GOT3 (cell line): ENCODE measurements at places on chromosomes 7 and 10.

DNA sequence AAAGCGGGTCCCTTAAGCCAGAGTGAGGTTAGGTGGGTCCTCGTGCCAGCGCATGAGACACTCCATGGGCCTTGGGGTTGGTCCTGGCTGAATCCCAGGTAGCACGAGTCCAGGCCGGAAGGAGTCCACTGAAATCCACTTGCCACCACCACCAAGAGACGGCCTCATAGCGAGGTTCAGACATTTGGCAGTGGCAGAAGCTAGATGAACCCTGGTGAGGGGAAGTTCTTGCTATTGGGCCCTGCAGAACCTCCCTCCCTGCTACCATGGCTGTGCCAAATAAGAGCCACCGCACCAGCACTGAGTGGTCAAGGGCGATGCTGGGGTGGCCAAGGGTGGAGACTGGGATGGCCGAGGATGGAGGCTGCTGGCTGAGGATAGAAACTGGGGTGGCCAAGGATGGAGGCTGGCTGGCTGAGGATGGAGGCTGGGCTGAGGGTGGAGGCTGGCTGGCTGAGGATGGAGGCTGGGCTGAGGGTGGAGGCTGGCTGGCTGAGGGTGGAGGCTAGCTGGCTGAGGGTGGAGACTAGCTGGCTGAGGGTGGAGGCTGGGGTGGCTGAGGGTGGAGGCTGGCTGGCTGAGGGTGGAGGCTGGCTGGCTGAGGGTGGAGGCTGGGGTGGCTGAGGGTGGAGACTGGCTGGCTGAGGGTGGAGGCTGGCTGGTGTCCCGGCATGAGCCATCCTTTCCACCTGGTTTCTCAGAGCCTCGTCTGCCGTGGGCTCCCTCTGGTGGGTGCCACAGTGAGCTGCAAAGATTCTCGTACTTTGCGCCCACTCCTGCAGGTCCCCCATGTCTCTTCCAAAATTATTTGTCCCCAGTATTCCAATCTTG lies 88.2 kb downstream of the ELFN1 start:
- no peak for DNase-seq

DNA sequence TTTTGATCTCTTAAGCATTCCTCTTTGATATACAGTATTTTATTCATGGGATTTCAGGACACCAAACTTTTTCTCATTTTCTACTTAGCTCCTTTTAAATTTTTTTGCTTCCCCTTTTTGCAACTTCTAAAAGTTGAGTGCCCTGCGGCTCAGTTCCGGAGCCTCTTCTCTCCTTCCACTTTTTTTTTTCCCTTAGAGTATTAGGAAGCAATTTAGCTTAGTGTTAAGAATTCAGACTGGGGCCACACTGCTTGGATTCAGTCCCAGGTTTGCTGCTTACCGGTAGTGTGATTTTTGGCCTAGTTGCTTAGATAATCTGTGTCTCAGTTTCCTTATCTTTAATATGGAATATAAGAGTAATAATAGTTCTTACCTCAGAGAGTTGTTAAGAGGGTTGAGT lies 3.4 kb downstream of the STAM start:
- no peak for DNase-seq

- no peak for DNase-seq
Observed at GRCh38 chr10:101484175-101484745, 103.8 kb downstream of the POLL start.

DNA sequence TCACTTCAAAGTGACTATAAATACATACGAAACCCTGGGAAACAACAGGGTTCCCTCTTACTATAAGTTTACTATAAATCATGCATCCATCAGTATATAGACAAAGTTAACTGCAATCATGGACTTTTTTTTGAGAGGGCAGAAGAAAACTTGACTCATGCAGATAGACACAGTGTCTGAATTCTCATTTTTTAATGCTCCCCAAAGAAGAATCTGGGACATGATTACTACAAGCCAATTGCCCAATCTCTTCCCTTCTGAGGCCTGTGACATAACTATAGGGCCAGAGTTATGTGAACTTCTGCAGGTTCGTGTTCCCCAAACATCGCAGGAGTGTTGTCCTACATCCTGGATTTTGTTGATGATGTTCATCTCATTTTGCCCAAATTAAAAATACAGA lies 376.5 kb downstream of the KCNMA1 start:
- no peak for DNase-seq

- DNase-seq = no peak
Observed at GRCh38 chr7:143973870-143974416, 19.3 kb downstream of the OR2F1 start.

DNA sequence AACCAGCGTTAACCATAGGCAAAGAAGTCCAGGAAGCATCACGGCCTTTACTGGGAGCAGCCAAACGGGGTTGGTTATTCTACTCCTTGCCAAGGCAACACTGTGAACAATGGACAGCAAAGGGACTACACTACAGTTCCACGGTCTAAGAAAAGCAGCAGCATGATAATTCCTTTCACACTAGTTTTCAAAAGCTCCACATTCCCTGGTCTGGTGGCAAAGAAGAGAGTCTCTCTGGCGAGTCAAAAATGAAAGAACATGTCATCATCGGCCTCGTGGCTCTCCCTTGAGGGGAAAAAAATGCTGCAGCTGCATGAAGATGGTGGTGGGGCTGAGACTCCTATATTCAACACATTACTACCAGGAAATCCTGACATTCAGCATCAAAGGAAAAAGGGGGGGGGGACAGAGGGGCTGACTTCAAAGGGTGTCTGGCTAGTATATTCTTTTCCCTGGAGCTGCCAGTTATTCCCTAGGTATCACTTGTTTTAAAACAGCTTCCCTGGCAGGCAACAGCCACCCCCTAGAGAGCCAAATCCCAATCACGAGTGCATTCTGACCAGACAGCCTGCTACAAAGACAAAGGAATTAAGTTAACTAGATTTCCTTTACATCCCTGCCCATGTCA lies 49.1 kb downstream of the SLC37A3 start:
- no peak for DNase-seq

- DNase-seq = no peak
Observed at GRCh38 chr10:10438335-10439100, 579.2 kb upstream of the CELF2 start.

GRCh38 chr7:128781126-128781525 lies 5.5 kb upstream of the OPN1SW start:
- no peak for DNase-seq

DNA sequence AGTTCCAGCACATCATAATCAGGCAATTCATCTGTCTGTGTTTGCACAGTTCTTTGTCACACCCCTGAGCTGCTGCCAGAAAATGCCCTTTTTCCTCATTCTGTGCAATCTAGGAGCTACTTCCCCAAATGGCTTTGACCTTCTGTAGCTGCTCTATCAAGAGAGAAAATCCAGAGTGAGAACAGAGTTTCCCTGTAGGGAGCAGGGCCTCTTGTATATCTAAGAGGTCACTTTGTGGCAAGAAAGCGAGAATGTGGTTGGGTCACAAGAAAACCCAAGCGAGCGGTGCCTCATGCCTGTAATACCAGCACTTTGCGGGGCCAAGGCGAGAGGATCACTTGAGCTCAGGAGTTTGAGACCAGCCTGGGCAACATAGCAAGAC lies 24.3 kb downstream of the SLC29A3 start:
- no peak for DNase-seq

- no peak for DNase-seq
Observed at GRCh38 chr10:65891073-65891981, 1034.5 kb upstream of the LRRTM3 start.

GRCh38 chr7:151795168-151795811 lies 81.6 kb downstream of the PRKAG2 start:
- no peak for DNase-seq

DNA sequence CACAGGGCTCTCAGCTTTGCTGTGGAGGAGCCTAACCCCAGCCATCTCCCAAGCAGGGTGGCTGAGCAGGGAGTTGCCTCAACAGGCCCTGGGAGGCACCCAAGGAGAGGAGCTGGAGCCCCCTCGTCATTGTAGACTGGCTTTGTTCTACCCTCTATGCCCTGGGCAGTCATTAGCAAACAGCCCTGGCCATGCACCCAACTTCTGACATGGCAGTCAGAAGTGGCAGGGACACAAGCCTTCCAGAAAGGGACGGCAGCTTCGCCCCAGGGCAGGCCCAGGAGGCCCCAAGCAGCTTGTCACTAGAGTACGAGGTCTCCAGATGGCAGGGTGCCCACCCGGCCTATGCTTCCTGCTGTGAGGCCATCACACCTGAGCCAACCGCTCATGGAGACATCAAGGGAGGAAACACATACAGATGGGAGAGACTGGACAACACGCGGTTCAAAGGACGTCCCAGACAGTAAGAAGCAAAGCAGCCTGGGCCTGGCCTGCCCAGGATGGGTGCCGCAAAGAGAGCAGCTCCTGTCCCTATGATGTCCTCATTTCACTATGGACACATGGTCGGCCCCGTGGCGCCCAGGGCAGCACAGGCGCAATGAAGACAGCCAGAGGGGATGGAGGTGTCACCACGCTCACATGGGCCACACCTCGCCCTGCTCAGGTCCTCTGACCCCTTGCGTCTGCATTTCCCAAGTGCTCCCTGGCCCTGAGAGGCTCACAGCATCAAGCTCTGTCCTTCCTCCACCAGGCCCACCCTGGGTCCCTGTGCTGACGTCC lies 190.9 kb upstream of the CXCL12 start:
- no peak for DNase-seq

DNA sequence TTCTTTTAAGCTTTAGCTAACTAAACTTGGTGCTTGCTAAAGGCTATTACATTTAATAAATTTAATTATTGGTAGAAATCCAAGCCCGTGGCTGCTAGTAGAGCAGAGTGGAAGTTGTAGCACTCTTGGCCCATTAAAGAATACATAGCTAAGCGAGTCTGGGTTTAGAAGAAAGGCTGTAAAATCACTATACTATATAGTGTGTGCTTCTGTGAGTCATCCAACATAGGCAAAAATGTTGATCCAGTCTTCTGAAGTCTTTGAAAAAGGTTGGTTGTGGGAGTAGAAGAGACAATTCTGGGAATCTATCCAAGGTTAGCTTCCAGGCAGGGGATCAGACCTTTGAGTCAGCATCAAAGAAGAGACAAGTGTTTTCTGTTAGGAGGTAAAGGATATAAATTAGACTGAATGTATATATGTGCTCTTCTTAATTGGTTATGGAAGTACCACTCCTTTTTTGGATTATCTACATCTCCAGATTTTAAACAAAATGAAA lies 664.2 kb downstream of the NXPH1 start:
- no peak for DNase-seq

GRCh38 chr7:92691578-92691977 lies 101.4 kb upstream of the FAM133B start:
- DNase-seq = no peak

- DNase-seq = no peak
Observed at GRCh38 chr7:113698556-113699220, 220.1 kb downstream of the PPP1R3A start.

DNA sequence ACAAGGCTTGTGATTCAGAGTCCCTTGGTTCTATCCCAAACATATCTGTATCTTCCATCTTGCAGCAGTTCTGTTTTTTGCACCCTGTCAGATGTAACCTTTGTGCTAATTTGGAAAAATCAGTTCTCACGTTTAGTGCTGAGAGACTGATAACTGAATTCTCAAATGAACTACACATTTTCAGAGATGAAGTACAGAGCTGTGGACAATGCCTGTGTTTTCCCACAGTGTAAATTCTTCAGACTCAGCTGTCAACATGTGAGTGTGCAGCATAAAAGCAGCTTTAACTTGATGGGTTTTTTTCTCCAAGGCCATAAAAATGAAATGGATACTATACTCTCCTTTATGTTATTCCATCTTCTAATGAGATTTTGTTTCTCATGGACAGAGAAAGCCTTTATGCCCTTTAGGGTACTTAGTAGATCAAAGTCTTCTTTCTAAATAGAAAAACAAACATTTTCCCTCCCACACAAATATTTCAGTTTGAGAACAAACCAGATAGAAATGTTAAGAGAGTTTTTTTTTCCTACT lies 150.9 kb downstream of the SEMA3A start:
- no peak for DNase-seq

GRCh38 chr7:92813390-92814024 lies 22.9 kb downstream of the CDK6 start:
- DNase-seq = no peak

GRCh38 chr7:52447581-52448180 lies 587.8 kb upstream of the POM121L12 start:
- no peak for DNase-seq

DNA sequence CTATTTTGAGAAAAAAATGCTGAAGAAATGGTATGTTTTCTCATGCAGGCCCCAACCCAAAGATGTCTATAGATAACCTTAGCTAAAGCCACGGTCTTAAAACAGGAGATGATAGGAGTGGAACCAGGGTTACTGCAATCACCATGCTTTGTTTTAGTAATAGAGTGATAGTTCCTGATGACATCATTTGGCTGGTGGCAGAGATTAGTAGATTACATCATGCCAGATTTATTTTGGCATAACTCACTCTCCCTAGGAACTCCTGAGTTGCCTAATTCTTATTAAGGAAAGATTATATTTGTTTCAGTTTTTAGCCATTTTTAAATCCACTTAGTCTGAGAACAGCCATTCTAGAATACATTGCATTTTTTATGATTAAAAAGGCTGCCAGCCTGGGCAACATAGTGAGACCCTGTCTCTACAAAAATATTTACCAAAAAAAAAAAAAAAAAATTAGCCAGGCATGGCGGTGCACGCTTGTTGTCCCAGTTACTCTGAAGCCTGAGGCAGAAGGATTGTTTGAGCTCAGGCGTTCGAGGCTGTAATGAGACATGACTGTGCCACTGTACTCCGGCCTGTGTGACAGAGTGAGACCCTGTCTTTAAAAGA lies 17.8 kb downstream of the ENO4 start:
- no peak for DNase-seq

DNA sequence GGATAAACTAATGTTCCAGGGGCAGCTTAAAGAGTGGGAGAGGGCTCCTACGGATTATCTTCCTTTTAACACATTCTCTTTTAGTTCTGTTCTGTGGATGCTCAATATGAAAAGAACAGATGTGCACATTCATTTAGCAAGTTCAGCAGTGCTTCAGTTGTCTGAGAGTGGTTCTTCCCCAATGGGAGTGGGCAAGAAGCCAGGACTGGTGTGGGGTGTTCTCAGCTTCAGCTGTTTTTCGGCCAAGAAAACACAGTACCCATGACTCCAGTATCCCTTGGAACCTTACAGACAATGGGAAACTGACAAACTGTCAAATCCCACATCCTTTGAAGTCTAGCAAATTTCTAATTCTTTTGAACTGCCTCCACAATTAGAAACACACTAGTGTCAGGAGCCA lies 71.5 kb upstream of the LRRC17 start:
- no peak for DNase-seq

DNA sequence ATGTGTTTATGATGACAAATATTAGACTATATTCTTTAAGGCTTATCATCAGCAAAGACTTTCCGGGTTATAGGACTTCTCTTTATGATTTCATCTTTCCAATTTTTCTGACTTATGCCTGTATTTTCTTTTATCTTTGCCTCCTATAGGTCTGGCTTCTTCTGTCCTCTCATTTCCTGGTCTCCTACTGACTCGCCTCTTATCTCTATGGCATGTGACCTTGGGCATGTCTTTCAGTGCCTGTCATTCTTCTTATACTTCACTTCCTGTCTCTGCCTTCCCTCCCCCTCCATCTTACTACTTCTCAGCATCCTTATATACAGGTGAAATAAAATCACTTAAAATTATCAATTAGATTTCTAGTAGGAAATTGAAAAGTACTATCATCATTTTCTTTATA lies 42.2 kb downstream of the PCDH15 start:
- DNase-seq = no peak
